ENCODE measurements at places on chromosomes 12 and 14. TPM values are rescaled to one million over a fixed set of nuclear protein-coding genes. Genes with fewer than 3 reads are reported as not detected.

The RFLNA gene
- 1.1 TPM for polyA plus RNA-seq

The CCDC196 gene
- not detected for polyA plus RNA-seq

The ZNF385A gene
- 20.1 TPM for polyA plus RNA-seq

The PMEL gene
- polyA plus RNA-seq: 1.3 TPM

The SMCO2 gene
- polyA plus RNA-seq: 0.70 TPM

The ZBTB42 gene
- polyA plus RNA-seq: 0.73 TPM

The INSM2 gene
- polyA plus RNA-seq: not detected

The WBP11 gene
- polyA plus RNA-seq: 13.1 TPM

The AICDA gene
- not detected for polyA plus RNA-seq

The CIROP gene
- not detected for polyA plus RNA-seq

The GPRC5D gene
- 0.32 TPM for polyA plus RNA-seq

The GYS2 gene
- polyA plus RNA-seq: not detected

The SP7 gene
- not detected for polyA plus RNA-seq

The ISCU gene
- 106 TPM for polyA plus RNA-seq

The LMNTD1 gene
- 0.42 TPM for polyA plus RNA-seq

The PIANP gene
- polyA plus RNA-seq: not detected

The SRGAP1 gene
- polyA plus RNA-seq: 5.6 TPM

DNA sequence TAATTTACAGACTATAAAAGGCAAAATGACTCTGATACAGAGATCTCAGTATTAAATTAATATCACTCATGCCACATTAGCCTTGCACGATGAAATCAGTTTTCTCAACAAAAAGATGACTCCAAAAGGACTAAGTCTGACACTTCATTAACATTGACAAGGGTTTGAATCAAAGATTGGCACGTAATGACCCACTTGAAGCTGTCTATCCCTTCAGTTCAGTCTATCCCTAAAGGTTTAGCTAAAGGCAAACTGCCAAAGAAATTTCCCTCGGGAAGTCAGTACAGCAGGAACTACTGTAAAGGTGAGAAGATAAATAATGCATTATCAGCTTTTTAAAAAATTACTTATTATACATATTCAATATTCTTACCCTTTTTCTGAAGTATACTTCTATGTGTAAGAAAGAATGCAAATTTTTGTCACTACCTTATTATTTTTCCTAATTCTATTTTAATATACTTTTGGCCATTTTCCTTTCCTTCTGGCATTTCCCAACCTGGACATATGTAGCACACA lies 127.1 kb downstream of the NELL2 start:
- DNase-seq: no peak

- DNase-seq: peak; percentile 2
These were observed 502.6 kb downstream of the DIO2 start for GRCh38 chr14:79708426-79709388.

DNA sequence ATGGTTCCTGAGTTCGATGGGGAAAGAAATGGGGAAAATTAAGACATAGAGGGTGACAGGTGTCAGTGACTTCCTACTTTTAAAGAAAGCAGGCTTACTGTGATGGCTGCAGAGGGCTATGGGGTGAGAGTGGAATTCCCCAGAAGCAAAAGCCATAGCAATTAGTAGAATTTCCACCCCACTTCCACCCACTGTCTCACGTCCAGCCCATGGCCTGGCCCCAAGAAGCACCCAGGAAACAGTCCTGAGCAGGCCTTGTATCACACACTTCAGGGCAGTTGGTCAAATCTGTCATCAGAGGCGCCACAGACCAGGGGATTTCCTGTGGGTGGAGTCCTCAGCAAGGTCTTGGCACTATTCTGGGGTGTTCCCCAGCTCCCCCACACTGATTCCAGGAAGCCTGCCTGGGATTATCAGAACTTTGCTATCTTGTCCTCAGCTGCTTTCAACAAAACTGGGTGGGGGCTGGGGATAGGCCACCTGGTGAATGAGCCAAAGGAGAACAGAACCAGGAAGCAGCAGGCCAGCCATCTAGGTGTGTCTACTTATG lies 120.1 kb upstream of the CCND2 start:
- no peak for DNase-seq

DNA sequence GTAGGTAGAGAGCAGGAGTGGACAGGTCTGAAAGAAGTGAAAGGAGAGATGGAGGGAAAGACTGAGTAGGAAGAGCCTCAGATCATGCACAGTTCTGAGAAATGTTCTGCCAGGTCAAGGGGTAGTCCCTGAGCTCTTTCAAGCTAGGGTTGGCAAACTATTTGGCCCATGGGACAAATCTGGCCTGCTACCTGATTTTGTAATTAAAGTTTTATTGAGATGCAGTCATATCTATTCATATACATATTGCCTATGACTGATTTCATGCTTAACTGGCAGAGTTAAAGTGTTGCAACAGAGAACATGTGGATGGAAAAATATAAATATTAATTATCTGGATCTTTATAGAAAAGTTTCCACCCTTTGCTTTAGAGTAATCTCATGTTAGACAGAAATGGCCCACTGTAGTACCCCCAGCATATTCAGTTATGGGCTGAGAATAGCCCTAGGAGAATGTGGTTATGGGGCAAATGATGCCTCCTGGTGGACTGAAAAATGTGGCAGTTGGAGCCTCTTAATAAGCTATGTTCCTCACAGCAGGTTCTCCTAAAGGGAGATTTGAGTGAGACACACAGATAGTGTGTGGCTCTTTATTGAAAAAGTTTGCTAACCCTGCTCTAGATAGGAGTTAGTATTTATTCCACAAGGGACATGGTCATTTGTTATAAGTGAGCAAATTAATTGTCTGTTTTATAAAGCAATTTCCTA lies 476.9 kb downstream of the LRIG3 start:
- DNase-seq: no peak

- DNase-seq: no peak
These were observed 44.9 kb upstream of the BCAT1 start for GRCh38 chr12:24993793-24994192.

DNA sequence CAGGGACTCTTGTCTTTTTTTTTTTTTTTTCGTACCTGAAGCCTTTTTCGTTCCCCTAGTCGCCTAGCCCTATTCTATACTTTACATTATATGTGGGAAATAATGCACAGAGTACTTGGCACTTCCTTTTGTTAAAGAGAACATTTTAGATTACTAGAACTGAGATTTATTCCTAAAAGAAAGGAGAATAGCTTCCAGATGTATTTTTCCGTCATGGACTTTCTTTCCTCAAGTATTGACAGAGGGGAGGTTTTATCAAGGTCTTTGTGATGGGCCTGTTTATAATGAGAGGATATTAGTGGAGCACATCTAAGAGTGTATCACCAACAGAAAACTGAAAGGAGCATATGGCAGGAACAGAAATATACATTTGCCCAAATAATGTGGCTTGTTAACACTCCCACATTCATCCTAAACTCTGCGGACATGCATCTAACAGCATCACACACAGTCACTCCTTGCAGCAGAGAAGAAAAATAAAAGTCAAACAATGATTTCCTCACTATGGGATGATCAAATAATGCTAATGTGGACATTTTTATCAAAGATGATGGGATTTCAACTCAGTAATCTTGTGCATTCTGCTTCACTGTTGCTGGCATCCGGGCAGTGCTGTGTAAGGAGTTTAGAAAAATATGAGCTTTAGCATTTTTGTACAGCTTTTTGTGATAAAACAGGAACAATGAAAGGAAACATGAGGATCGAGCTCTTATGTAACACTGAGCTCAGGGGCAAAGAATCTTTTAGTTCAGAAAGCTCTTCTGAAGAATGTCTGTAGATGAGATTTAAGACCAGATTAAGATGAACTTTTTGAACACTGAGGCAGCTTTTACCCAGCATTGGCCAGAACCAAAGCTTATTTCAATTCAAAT lies 183.1 kb downstream of the EGLN3 start:
- no peak for DNase-seq

DNA sequence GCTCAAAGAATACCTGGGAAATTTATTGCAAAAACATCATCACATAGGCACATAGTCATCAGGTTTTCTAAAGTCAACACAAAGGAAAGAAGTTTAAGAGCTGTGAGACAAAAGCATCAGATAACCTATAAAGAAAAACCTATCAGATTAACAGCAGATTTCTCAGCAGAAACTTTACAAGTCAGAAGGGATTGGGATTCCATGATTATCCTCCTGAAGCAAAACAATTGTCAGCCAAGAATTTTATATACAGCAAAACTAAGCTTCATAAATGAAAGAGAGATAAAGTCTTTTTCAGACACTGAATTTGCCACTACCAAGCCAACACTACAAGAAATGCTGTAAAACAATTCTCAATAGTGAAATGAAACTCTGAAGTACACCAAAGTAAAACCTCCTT lies 28.8 kb upstream of the LGR5 start:
- DNase-seq: no peak

GRCh38 chr14:96911499-96912149 lies 114.4 kb downstream of the VRK1 start:
- no peak for DNase-seq

GRCh38 chr12:110531741-110532333 lies 29.7 kb downstream of the RAD9B start:
- DNase-seq: no peak

DNA sequence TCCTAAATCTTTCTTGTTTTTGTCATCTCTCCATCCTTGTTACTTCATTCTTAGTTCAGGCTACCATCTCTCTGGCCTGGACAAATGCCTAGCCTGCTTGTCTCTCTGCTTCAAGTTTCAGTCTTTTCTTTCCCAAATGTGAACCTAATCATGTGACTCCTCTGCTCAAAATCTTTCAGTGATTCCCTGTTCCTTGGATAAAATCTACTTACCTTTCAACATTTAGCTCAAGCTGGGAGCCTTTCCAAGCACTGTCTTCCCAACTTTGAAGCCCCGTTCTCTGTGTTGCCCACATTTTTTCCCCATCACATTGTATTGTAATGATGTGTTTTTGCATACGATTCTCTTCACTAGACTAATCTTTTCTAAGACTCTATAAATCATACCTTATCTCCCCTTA lies 24.7 kb downstream of the SLC7A8 start:
- DNase-seq: no peak

DNA sequence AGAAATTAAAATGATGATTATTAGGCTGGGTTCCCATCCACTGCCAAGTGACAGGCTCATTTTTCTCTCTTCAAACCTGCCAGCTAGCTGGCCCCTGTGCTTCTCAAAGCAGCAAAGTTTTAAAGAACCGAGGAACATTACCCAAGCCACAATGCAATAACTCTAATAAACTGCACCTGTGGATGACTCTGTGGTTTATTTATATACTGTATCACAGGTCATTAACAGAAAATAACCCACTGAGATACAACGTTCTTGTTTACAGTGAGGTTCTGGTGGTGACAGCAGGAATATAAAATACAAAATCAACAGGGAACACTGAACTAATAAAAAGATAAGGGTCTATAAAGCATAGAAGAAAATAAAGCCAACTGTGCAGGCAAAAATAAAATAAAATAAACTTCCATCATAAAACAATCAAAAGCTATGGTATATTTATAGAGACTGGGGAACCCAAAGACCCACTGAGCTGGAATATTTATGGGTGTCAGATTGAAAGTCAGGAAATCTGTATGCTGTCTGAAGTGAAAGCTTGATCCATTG lies 472.9 kb downstream of the NOVA1 start:
- no peak for DNase-seq

GRCh38 chr14:104031384-104031783 lies 54.1 kb upstream of the ASPG start:
- no peak for DNase-seq

GRCh38 chr12:72133497-72134055 lies 138.6 kb upstream of the TRHDE start:
- no peak for DNase-seq

DNA sequence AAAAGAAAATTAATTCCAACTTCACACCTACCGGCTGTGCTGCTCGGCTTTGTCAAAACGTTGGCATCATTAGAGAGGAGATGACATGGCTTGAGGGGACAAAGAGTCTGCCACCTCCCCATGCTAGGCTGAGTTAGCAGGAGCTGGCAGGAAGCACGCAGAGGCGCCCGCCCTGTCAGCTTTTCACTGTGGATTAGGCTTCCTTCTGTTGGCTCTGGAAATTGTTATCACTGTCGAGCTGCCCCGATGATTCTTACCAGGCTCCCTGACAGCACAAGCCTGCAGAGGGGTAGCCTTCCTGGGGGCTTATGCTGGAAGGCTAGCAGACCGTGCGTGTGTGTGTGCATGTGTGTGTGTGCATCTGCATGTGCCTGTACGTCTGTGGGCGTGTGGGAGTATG lies 490.9 kb upstream of the TBX3 start:
- no peak for DNase-seq

- DNase-seq: no peak
These were observed 89.3 kb upstream of the TTC7B start for GRCh38 chr14:90905531-90905930.

DNA sequence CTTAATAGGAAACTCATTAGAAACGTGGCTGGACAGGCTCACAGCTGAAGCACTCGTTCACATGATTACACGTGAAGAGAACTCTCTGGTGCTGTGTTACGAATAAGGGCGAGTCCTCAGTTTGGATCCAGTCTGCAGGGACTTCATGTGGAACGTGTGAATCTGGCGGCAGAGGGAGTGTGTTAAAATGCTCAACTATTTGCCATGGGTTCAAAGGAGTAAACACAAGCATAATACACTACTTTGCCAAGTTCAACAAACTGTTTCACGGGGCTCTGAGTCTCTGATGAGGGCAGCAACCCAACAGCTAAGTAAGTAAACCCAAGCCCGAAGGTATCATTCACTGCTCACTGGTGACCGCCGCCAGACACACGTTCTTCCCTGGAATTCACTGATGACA lies 42.4 kb downstream of the NUAK1 start:
- DNase-seq: no peak

GRCh38 chr12:18580291-18580690 lies 157.5 kb downstream of the PLCZ1 start:
- DNase-seq: no peak

DNA sequence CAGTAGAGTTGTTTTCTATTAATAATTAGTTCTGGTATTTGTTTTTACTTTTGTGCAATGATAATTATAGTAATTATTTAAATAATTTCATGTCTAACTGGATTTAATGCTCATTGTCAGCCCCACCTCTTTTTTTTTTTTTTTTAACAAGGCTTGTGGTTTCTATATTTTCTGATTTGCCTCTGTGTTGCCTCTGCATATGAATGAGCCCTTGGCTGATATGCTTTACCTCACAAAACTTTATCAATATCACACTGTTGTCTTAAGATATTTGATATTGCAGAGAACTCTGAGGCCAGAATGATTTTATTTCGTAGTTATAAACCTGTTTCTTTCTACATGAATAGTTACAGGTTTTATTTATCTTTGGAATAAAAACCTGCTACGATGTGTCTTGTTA lies 116.2 kb upstream of the ATP2B1 start:
- DNase-seq: no peak

DNA sequence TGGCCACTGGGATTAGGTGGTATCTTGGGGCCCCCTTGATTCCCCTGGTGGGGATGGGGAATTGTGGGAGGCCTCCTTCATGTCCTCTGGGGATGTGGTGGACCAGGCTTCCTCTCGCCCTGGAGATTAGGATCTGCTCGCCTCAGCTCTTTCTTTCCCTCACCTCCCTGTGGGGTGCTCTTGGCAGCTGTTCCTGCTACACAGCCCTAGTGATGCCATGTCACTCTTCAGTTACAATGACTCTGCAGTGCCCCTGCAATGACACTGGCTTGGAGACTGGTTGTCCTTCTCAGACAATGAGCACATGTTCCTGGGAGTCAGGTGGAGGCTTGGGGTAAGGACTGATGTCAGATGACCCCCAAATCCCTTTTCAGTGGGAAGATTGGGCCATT lies 83.9 kb downstream of the ADCK1 start:
- no peak for DNase-seq
